Hippocampal formation (tissue), 2 donors: ENCODE measurements at places on chromosomes 7 and 10.

DNA sequence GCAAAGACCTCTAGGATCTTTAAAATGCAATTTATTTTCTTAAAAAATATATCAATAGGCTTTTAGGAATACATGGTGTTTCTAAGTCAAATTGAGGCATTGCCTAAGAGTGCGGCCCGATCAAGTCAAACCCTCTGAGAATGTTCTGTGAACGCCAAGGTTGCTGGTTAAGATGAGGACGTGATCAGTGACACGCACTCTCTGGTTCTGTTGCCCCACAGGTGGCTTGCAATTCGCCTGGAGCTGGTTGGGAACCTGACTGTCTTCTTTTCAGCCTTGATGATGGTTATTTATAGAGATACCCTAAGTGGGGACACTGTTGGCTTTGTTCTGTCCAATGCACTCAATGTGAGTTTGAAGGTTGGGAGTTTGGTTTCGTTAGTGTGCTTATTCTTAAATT is 59.3 kb downstream of the ABCC2 start:
- DNase-seq, result no peak

DNA sequence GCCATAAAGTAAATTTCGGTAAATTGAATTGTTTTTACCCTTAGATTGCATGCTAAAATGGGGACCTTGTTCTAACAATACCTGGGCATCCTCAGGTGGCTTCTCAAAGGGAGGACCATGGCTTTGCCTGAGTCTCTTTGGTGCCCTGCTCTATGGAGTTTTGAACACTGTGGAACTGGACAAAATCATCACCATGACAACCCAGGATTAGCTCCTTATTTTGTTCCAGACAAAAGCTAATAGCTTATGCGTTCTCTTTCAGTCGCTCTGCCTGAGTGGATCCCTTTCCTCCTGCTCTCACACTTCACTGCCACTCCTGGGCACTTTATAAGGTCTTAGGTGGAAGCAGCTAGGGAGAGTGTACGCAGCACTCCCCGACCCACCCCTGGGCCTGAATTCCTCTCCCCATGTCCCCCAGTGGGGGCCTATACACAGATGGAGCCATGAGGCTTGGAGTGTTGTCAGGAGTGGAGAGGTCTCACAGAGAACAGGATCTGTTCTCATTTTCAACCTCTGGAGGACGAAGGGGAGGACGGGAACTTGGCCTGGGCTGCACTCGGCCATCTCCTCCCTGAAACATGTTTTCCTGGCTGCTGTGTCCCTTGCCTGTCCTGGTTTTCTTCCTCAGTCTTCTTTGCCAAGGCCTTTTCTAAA is 19.0 kb downstream of the ADCYAP1R1 start:
- DNase-seq, result no peak

- no peak for DNase-seq
These were observed 7.5 kb upstream of the OPTN start for GRCh38 chr10:13092291-13093102.

GRCh38 chr10:60114765-60115586 is 208.6 kb upstream of the CCDC6 start:
- DNase-seq, result no peak

GRCh38 chr7:77759294-77759889 is 38.8 kb downstream of the TMEM60 start:
- DNase-seq, result peak; percentile 64

DNA sequence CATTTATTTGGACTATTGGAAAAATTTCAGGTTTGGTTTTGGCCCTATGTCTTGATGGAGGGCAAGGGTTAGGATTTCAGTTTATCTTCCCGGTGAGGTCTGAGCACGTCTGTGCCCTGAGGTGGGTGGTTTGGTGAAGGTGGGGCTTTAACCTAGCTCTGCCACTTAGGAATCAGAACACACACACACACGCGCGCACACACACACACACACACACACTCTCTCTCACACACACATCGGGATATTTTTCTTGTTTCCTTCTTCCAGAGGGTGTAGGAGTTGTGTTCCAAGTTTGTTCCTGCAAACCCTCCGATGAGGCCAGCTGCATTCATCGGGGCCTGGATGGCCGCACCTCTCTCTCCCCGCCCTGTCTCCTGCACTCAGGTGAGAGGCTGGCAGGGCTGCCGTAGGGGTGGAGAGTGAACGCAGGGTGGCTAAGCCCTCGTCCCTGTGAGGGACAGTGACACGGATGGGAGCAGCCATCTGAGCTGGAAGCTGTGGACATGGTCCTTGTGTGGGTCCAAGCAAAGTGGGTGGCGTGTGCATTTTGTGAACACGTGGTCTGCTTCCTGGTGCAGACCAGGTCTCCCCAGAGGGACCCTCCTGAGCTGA is 34.2 kb downstream of the CHST12 start:
- DNase-seq, result no peak

- no peak for DNase-seq
These were observed 50.1 kb downstream of the PRLHR start for GRCh38 chr10:118545381-118545780.

DNA sequence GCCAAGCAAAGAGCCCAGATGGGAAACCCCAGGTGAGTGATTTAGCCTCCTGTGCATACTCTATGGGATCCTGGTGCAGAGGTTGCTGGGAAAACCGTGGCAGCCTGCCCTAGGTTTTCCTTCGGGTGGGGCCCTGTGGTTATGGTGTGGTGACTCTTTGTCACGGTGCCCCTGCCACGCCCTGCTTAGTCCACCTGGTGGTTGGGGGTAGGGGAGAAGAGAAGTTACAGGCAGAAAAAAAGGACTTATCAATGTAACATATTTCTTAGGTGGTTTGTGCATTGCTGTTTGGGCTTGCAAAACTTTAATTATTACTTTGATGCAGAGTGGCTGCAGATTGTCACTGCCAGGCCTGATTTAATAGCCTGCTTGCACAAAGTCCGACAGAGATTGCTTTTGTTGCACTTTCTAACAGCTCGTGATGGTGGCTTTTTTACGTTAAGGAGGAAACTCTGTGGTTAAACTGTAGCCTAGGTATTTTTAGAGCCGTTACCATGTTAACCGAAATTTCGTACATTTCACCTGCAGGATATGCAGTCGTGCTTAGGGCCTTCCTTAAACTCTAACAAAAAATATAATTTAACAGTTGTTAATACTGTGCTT is 197.4 kb downstream of the RNLS start:
- no peak for DNase-seq

GRCh38 chr10:59666310-59666709 is 43.3 kb downstream of the SLC16A9 start:
- DNase-seq, result no peak

DNA sequence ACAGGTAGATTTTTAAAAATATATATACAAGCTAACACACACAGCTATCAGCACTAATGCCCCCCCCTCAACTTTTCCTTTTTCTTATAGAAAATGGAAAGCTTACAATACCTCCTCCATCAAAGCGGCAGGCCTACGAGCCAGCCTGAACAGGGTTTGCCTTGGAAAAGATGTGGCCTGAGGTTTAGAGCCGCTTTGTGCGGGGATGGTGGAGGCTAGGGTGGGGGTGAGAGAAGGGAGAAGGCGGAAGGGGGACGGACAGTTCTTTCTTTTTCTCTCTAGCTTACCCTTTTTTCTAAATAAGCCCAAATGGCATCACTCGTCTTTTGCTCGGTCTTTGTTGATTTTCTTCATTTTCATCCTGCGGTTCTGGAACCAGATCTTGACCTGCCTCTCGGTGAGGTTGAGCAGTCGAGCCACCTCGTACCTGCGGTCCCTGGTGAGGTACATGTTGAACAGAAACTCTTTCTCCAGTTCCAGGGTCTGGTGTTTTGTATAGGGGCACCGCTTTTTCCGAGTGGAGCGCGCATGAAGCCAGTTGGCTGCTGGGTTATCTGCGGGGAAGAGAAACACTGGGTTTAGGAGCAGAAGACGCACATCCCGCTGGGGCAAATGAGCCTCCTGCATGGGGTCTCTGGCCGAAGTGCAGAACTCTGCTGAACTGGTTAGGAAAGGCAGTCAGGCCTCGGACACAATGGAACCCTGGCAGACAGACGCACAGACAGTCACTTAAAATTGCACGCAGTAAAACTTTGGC is 1.9 kb downstream of the HOXA9 start:
- DNase-seq, result no peak

DNA sequence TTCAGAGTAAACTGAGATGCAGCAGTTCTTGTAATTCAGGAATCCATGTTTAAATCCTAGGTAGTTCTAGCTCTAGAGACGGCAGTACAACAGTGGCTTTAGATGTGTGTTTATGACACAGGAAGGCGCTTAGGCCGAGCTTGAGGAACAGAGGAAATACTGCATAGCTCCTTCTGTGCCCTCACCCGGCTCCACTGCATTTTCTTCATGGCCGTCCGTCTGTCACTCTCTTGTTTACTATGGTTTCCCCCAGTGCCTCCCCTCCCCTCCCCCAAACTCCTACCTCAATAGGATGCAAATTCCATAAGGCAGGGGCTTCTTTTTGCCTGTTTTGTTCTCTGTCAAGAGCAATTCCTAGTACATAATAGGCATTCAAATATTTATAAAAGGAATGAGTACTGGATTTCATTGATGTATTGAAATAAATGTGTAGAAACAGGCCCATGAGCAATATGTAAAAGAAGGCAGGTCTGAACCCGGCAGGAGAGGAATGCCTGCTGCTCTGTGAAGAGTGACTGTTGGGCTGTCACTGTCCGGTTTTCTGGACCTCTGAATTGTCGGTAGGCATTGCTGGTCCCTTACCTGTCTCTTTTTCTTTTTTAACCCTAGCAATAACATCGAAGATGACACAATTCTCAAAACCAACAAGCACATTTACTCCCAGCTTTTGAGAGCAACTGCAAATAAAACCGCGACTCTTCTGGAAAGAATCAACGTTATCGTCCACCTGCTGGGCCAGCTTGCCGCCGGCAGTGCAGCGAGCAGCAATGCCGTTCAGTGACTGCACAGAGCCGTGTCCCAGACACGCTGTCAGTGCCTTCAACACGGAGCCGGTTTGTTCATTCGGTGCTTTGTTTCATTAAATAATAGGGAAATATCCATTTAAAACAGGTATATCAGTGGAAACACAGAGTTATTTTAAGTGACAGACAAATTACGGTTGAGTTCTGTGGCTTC is 12.7 kb downstream of the MMP21 start:
- DNase-seq, result no peak

GRCh38 chr10:13956826-13957225 is 370.1 kb downstream of the PRPF18 start:
- DNase-seq, result peak; percentile 14

- no peak for DNase-seq
These were observed 1212.8 kb downstream of the REEP3 start for GRCh38 chr10:64733980-64734379.

DNA sequence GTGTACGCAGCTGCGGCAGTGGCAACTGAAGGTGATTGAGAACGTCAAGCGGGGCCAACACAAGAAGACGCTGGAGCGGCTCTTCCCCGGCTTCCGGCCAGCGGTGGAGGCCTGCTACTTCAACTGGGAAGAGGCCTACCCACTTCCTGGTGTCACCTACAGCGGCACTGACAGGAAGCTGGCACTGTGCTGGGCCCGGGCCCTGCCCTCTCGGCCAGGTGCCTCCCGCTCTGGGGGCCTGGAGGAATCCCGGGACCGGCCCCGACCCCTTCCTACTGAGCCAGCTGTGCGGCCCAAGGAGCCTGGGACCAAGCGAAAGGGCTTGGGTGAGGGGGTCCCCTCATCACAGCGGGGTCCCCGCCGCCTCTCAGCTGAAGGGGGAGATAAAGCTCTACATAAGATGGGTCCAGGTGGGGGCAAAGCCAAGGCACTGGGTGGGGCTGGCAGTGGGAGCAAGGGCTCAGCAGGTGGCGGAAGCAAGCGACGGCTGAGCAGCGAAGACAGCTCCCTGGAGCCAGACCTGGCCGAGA is 6.5 kb downstream of the ZSWIM8 start:
- DNase-seq, result no peak

- peak; percentile 45 for DNase-seq
These were observed 41.7 kb downstream of the ARL4A start for GRCh38 chr7:12729112-12729511.

GRCh38 chr10:33612551-33612950 is 278.1 kb upstream of the NRP1 start:
- peak; percentile 1 for DNase-seq

- no peak for DNase-seq
These were observed 62.1 kb downstream of the ZMIZ1 start for GRCh38 chr10:79130846-79131245.

DNA sequence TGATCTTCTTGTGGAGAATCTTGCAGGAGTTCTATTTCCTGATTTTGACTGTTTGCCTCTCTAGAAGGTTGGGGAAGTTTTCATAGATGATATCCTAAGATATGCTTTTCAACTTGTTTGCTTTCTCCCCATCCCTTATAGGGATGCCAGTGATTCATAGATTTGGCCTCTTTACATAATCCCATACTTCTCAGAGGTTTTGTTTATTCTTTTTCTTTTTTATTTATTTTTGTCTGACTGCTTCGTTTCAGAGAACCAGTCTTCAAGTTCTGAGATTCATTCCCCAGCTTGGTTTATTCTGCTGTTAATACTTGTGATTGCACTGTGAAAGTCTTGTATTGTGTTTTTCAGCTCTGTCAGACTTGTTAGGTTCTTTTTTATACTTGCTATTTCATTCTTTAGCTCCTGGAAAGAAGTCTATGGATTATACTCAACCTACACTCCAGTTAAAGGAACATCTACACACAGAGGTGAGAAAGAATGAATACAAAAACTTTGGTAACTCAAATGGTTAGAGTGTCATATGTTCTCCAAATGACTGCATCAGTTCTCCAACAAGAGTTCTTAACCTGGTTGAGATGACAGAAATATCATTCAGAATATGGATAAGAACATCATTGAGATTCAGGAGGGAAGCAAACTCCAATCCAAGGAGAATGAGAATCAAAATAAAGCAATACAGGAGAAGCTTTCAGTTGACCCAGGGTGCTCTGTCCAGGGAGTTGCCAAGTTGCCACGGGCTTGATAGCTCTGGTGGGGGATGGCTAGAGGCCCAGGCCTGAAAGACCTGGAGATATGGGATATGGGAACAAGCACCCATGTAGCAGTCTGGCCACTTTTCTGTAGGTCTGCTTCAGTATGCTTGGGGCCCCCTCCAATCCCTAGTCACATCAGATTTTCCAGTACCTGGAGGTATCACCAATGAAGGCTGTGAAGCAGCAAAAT is 150.3 kb downstream of the AHR start:
- DNase-seq, result no peak

DNA sequence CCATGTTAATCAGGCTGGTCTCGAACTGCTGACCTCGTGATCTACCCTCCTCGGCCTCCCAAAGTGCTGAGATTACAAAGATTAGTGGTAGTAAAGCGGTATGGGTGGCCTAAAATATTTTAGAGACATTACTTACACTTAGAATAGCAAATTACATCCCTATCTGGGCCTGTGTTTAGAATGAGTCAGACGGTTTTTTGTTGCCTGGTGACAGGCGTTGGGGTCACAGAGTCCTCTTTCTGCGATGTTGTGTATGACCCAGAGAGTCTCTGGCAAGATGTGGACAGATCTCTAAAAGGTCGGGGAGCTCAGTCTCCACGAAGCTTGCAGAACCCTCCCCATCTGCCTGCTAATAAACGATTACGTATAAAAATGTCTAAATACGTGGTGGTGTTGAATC is 39.6 kb upstream of the PRKCQ start:
- no peak for DNase-seq

DNA sequence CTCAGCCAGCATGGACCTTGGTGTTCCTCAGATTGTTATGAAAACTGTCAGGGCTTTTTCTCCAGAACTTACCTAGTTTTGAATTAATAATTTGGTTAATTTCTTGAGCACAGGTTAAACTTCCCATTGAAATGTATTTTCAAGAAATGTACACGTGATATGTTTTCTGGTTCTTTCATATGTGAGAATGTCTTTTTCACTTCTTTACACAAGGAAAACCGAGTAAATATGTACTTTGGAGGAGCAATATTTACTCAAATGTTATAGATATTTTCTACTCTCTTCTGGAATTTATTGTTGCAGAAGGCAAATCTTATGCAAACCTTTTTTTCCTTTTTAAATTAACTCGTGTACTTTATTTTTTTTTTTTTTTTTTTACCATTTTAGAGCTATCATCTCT is 134.3 kb downstream of the AHR start:
- no peak for DNase-seq

GRCh38 chr10:89669985-89670384 is 24.9 kb upstream of the PANK1 start:
- no peak for DNase-seq
